ENCODE measurements at places on chromosomes 5 and 9.

DNA sequence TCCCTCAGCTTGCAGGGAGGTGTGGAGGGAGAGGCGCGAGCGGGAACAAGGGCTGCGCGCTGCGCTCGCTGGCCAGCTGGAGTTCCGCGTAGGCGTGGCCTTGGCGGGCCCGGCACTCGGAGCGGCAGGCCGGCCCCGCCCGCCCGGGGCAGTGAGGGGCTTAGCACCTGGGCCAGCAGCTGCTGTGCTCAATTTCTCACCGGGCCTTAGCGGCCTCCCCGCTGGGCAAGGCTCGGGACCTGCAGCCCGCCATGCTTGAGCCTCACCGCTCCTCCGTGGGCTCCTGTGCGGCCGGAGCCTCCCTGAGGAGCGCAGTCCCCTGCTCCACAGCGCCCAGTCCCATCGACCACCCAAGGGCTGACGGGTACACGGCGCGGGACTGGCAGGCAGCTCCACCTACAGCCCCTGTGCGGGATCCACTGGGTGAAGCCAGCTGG is 1516.4 kb downstream of the EFNA5 start:
- no peak for DNase-seq

DNA sequence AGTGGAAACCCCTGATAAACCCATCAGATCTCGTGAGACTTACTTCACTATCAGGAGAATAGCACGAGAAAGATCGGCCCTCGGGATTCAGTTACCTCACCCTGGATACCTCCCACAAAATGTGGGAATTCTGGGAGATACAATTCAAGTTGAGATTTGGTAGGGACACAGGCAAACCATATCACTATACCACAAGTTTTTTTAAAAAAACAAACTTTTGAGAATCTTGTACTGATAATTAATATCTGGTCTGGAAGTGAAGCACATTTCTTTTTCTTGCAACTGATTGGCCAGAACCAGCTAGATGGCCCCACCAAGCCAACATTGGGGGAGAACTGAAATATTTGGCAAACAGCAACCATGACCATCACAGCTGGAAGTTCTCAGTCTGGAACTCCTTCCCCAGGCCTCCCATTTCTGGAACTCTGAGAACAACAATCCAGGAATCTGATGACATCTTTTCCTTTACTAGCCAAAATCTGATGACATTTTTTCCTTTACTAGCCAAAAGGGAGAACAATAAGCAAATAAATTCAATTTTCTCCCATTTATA is 51.8 kb upstream of the CDKN2B start:
- DNase-seq, result no peak

- DNase-seq, result no peak
Measured at GRCh38 chr9:27925815-27926214, 352.5 kb upstream of the C9orf72 start.

DNA sequence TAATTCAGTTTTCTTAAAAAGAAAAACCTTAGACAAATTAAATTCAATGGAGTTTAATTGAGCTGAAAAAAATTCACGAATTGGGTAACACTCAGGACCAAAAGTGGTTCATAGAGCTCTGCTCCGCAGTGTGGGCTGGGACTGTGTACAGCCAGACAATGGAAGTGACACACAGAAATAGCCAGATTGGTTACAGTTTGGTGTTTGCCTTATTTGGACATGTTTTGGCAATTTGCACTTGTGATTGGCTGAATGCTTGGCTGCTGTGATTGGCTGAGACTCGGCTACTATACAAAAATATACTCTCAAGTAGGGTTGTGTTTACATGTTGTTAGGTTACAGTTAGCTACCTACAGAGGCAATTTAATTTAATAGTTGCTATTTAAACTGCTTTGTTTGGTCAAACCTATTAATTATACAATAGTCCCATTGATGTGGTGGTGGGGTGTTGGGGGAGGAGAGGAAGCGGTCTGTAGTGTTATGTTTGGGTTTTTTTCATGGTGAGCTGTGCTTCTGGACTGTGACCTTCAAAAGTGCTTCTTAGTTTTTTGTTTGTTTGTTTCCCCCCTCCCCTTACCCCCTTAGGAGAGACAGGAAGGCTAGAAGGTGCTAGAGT is 95.2 kb downstream of the CNTLN start:
- no peak for DNase-seq

GRCh38 chr5:14309878-14310531 is 166.9 kb downstream of the TRIO start:
- no peak for DNase-seq

- peak; percentile 64 for DNase-seq
Measured at GRCh38 chr5:90612919-90613318, 54.3 kb downstream of the ADGRV1 start.

DNA sequence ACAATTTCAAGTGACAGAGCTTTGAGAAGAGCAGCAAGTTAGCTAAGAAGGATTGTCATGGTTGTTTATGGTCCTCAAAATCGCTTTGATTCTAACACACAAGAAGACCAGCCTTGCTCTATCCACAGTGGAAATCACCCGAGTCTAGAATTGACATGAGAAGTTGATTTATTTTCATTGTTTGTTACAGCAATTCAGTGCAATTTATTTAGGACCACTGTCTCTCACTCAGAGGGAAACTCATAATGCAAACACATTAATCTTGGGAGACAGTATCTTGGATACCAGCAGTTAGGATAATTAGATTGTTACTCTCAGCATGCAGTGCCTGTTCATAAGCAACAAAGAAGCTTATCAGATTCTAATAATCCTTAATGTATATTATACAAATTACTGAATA is 498.9 kb downstream of the NTRK2 start:
- DNase-seq, result no peak

- DNase-seq, result no peak
Measured at GRCh38 chr5:153018121-153018520, 472.3 kb upstream of the GRIA1 start.

DNA sequence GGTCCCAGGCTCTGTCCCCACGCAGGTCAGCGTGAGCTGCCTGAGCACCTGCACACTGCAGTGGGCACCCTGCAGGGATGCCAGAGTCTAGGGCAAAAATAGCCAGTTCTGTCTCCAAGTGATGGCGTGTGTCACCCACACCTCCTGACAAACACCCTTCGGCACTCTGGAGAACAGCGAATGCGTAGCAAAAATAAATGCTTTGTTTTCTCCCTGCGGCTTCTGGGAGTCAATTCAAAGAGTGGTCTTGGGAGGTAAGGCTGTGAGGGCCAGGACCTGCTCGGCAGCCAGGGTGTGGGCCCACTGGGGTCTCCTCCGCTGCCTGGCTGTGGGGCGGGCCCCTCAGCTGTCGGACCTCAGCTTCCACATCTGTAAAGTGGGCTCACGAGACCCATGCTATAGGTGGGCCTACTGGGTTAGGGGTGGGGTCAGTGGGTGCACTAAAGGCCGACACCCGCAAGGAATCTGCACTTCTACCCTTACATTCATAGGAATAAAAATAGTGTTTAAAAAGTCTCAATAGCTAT is 37.4 kb downstream of the RASGEF1C start:
- no peak for DNase-seq

- DNase-seq, result no peak
Measured at GRCh38 chr9:31520301-31521085, 864.0 kb upstream of the ACO1 start.

- no peak for DNase-seq
Measured at GRCh38 chr9:129030191-129030590, 2.1 kb upstream of the SH3GLB2 start.

DNA sequence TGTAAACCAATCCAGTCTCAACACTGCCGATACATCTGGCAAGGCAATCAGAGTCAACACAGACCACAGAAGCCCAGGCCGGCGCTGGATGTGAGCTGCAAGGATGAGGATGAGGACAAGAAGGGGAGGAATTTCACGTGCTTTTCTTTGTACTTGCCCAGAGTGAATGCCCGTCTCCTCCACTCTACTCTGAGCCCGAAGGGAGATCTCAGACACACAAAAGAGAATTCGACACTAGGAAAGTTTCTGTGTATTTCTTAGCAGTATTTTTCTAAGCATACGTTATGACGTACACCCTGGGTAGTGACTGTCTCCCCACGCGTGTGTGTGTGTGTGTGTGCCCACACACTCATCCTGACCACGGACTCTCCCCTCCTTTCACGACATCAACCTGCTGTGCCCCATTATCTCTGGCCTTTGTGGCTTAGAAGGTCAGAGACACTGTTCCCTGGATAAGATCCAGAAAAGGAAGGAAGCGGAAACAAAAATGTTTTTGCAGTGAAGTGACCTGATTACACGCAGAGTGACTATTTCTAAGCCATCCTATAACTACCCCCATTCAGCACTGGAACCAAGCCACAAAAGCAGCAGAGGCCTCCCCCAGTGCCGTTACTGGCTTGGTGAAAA is 227.3 kb upstream of the DAPK1 start:
- no peak for DNase-seq

DNA sequence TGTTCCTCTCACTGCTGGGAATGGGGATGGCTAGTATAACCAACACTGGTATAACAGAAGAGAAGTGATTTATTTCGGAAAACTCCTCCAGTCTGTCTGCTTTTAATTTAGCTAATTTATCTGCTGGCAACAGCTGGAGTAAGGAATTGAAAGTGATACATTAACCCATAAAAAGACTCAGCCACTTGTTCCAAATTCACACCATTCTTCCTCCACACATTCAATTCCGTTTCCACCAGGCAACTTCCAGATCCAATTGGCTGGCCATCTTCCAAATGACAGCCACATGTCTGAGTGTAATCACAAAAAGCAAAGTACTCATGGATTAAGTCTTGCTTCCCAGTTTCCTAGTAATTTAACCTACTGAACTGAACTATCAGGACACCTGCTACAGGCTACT is 77.1 kb upstream of the RETREG1 start:
- no peak for DNase-seq

- no peak for DNase-seq
Measured at GRCh38 chr5:10527281-10527950, 36.5 kb upstream of the ANKRD33B start.

DNA sequence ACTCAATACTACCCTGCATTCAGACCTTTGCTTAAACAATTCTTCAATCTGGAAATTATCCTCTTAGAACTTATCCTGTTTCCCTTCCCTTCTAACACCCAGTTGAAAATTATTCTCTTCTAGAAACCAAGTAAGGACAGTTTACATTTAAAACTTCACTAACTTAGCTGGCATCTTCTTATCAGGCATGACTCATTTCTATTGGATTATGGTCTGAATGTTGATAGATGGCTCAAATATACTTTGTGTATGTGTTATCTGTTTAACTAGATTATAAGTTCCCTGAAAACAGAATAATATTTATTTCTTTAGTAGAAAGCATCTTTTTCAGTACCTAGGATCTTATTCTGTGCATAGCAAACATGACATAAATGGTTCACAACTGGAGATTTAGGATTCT is 161.9 kb downstream of the PPP2R2B start:
- no peak for DNase-seq

GRCh38 chr5:34959323-34959722 is 30.0 kb downstream of the DNAJC21 start:
- DNase-seq, result peak; percentile 86

- DNase-seq, result no peak
Measured at GRCh38 chr5:64839936-64840335, 71.2 kb downstream of the CWC27 start.

- DNase-seq, result no peak
Measured at GRCh38 chr5:128081111-128081851, 2.3 kb upstream of the SLC12A2 start.

GRCh38 chr9:37761511-37761910 is 7.9 kb downstream of the TRMT10B start:
- no peak for DNase-seq

DNA sequence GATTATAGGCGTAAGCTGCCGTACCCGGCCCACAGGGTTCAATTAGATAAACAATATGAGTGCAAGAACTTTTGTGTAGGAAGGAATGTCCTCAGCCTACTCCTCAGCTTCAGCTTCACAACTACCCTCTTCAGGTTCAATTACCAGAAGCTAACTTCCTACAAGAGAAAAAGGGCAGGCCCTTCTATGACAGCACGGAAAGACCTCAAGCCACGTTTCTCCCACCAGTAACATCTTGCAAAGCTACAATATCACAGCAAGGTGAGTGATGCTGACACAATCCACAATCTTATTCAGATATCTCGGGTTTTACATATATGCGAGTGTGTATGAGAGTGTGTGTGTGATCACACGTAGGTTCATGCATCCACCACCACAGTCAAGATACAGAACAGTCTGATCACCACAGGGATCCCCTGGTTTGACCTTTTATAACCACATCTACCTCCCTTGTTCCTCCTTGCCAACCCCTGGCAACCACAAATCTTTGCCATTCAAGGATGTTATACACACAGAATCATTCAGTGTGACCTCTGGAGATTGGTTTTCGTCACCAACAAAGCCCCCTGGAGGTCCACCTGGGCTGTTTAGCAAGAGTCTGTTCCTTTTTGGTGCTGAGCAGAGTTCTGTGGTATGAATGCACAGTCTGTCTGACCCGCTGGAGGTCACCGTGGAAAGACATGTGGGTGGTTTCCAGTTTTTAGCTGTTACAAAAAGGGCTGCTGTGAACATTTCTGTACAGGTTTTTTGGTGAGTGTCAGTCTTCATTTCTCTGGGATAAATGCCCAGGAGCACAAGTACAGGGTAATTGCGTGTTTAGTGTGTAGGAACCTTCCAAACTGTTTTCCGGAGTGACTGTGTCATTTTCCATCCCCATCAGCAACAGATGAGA is 38.2 kb downstream of the IPPK start:
- DNase-seq, result no peak

DNA sequence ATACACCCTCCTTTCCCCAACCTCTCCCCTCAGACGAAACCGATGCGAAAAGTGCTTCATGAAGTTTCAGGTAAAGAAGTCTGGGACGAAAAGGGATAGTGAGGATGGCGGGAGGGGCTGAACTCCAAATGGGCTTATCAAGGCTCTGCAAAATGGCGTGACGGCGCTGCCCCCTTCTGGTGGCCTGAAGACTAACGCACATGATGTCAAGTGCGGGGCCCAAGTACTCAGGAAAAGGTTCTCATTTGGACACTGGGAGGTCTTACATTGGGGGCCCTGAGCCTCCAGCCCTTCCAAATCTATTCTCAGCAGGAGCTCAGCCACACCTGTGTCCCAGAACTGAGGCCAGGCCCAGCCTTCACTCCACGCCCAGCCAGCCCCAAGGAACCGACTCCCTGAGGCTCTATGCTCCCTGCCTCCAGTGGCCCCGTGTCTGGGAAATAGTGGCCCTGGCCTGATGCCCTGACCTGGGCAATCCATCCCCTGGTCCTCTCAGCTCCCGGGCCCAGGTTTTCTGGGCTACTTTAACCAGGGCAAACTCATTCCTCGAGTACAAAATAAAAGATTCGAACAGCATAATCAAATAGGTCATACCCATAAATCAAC is 119.9 kb downstream of the KCNIP1 start:
- peak; percentile 49 for DNase-seq

GRCh38 chr9:120507936-120508510 is 71.9 kb downstream of the CDK5RAP2 start:
- DNase-seq, result no peak

GRCh38 chr5:132310141-132310834 is 16.1 kb downstream of the SLC22A4 start:
- DNase-seq, result no peak

DNA sequence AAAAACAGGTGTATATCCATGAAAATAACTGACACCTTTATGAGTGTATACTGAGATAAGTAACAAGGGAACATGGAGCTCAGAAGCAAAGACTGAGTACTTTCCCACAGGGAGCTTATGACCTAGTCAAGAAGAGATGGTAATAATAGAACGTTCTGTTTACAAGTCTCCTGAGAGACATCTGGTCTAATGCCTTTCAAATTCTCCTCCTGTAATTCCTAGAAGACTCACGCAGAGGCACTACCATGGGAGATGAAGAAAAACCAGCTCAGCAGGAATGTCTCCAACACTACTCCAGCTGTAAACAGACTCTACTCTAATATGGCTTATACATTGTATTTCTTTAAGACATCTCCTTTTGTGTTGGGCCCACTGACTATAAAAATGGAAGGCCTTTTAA is 503.6 kb upstream of the TUSC1 start:
- no peak for DNase-seq

All from MM.1S (cell line).